ENCODE measurements at places on chromosomes 1 and 21.
A peak's percentile ranks its signal among the peaks of the same experiment; 100 is the strongest.

GRCh38 chr1:186792870-186793581 lies 35.7 kb upstream of the PLA2G4A start:
- H3K4me3 ChIP-seq = no peak overlapping the region
- no peaks in the 10 kb centered on the region for H3K27me3 ChIP-seq

- no peak for DNase-seq
- no peaks in the 10 kb centered on the region for H3K4me1 ChIP-seq
- no peak overlapping the region for H3K4me3 ChIP-seq
- H3K27me3 ChIP-seq = peaks cover 2% of the 10 kb centered on the region
- no peak overlapping the region for H3K27ac ChIP-seq
- H3K36me3 ChIP-seq = no peaks in the 10 kb centered on the region
Observed at GRCh38 chr1:213666113-213666512, 321.7 kb upstream of the PROX1 start.

- no peaks in the 10 kb centered on the region for H3K27me3 ChIP-seq
- peak overlapping the region; percentile 82 for H3K4me3 ChIP-seq
- peak; percentile 26 for DNase-seq
- H3K36me3 ChIP-seq = no peaks in the 10 kb centered on the region
- H3K27ac ChIP-seq = peak overlapping the region; percentile 84
- peaks cover 69% of the 10 kb centered on the region for H3K4me1 ChIP-seq
Observed at GRCh38 chr1:39269791-39270342, 65.4 kb downstream of the MACF1 start.

DNA sequence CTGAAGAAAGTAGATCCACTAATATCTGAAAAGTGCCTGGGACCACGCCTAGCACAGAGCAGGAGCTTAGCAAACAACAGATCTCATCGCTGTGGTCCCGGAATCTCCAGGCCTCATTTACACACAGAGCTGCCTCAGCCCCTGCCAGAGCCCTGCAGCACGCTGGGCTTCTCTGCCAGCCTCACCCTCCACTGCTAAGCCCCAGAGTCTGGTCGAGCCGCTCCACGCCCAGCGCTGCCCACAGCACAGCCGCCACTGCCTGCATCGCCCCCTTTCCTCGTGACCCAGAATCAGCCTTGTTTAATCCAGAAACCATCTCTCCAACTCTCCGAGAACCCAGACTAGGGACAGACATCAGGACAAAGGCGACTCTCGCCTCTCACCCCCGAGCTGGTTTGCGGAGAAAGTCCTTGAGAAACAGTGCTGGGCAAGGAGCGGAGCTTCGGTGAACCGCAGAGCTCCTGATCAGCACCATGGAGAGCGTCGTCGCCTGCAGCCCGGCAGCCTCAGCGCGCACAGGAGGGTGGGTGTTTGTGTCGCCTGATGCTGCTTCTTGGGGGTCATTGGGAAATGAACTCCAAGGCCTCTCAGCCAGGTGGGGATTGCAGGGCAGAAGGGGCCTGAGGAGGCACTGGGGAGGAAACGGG lies 145.1 kb downstream of the NPHP4 start:
- no peak overlapping the region for H3K4me3 ChIP-seq
- H3K4me1 ChIP-seq = no peaks in the 10 kb centered on the region
- peaks cover 3% of the 10 kb centered on the region for H3K27me3 ChIP-seq
- H3K27ac ChIP-seq = no peak overlapping the region
- H3K36me3 ChIP-seq = no peaks in the 10 kb centered on the region

DNA sequence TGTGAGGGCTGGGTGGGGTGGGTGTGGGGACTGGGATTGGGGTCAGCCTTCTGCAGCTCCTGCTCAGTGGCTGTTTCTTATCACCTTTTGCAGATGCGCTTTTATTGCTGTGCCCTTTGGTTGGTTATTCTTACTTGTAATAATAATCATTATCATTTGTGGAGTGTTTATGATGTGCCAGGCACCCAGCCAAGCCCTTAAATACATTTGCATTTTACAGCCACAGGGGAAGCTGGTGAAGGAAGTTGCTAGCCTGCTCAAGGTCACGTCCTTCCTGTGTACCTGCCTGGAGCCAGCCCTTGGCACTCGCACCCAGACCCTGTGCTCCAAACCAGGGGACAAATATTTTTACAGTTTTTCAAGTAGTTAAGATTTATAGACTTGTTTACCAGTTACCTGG lies 144.0 kb downstream of the PGBD5 start:
- no peak for DNase-seq
- peaks cover 58% of the 10 kb centered on the region for H3K36me3 ChIP-seq
- H3K27ac ChIP-seq = peak overlapping the region; percentile 66
- peak overlapping the region; percentile 61 for H3K4me3 ChIP-seq
- no peaks in the 10 kb centered on the region for H3K27me3 ChIP-seq

DNA sequence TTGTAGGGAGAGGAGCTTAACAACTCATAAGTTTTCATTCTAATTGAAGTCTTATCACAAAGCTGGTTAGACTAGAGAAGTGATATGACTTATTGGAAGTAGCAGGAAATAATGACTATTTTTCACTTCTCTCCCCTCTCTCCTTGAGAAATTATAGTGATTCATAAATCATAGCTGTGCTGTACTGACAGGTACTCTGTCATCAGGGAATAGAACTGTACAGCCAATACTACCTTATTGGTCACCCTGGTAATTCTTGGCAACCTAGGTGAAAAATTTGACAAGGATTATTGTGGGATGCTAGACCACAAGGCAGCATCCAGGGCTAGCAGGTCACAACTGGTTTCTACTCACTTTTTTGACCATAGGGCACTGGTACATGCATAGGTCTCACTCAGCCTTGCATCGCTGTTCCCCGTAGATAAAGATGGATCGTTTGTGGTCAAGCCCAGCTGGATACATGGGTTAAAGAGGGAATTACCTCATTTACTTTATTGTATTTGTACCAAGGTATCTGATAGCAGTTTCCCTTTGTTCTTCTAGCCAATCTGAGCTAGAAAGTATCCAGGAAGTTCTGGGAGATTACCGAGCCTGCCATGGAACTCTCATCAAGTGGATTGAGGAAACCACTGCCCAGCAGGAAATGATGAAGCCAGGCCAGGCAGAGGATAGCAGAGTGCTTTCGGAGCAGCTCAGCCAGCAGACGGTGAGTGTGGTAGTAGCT lies 113.6 kb downstream of the MACF1 start:
- H3K27me3 ChIP-seq = no peaks in the 10 kb centered on the region
- H3K4me3 ChIP-seq = no peak overlapping the region
- no peak for DNase-seq
- peaks cover 90% of the 10 kb centered on the region for H3K36me3 ChIP-seq
- no peak overlapping the region for H3K27ac ChIP-seq

- H3K27me3 ChIP-seq = no peaks in the 10 kb centered on the region
- no peak overlapping the region for H3K27ac ChIP-seq
- DNase-seq = no peak
- peaks cover 37% of the 10 kb centered on the region for H3K36me3 ChIP-seq
- H3K4me1 ChIP-seq = peaks cover 67% of the 10 kb centered on the region
Observed at GRCh38 chr1:2240270-2241156, 12.4 kb downstream of the SKI start.

- H3K36me3 ChIP-seq = no peaks in the 10 kb centered on the region
- H3K27me3 ChIP-seq = no peaks in the 10 kb centered on the region
- H3K4me3 ChIP-seq = no peak overlapping the region
Observed at GRCh38 chr1:84410328-84411095, 12.2 kb downstream of the DNASE2B start.

GRCh38 chr1:94535879-94536278 lies 5.7 kb downstream of the F3 start:
- H3K27ac ChIP-seq = no peak overlapping the region
- peaks cover 32% of the 10 kb centered on the region for H3K27me3 ChIP-seq
- H3K36me3 ChIP-seq = no peaks in the 10 kb centered on the region

- H3K27me3 ChIP-seq = no peaks in the 10 kb centered on the region
- H3K36me3 ChIP-seq = peaks cover 28% of the 10 kb centered on the region
- peak overlapping the region; percentile 61 for H3K27ac ChIP-seq
- DNase-seq = no peak
- H3K4me3 ChIP-seq = peak overlapping the region; percentile 82
Observed at GRCh38 chr1:3746389-3746829, 5.8 kb upstream of the CCDC27 start.

- no peaks in the 10 kb centered on the region for H3K27me3 ChIP-seq
- no peak for DNase-seq
- no peaks in the 10 kb centered on the region for H3K4me1 ChIP-seq
- H3K4me3 ChIP-seq = no peak overlapping the region
- no peaks in the 10 kb centered on the region for H3K36me3 ChIP-seq
Observed at GRCh38 chr1:74530892-74531291, 18.5 kb upstream of the LRRC53 start.

- H3K27me3 ChIP-seq = no peaks in the 10 kb centered on the region
- H3K36me3 ChIP-seq = peaks cover 3% of the 10 kb centered on the region
- H3K27ac ChIP-seq = no peak overlapping the region
- H3K4me1 ChIP-seq = peaks cover 22% of the 10 kb centered on the region
- DNase-seq = no peak
Observed at GRCh38 chr1:107976836-107977235, 11.9 kb upstream of the VAV3 start.

DNA sequence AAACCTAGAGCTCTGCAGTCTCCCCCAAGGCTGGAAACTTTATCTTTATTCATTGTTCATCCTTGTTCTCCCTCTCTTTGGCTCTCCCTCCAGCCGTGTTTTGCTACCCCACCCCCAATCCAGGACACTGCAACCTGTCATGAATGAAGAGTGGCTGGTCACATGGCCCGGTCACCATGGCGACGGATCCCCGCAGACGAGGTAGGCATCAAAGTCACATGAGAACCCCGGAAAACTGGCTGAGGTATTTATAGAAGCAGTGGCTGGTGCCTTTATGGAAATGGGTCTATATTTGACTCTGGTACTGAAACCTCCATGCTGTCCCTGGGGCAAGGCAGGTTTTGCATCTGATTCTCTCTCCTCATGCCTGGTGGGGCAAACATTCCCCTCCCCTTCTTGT lies 13.4 kb upstream of the SLC6A17 start:
- peaks cover 45% of the 10 kb centered on the region for H3K27me3 ChIP-seq
- H3K4me3 ChIP-seq = no peak overlapping the region
- no peaks in the 10 kb centered on the region for H3K36me3 ChIP-seq
- DNase-seq = no peak
- H3K4me1 ChIP-seq = peaks cover 6% of the 10 kb centered on the region

GRCh38 chr1:246569248-246570238 lies 3.3 kb downstream of the CNST start:
- DNase-seq = no peak
- H3K27me3 ChIP-seq = no peaks in the 10 kb centered on the region
- peaks cover 27% of the 10 kb centered on the region for H3K36me3 ChIP-seq
- peaks cover 79% of the 10 kb centered on the region for H3K4me1 ChIP-seq
- peak overlapping the region; percentile 63 for H3K4me3 ChIP-seq

DNA sequence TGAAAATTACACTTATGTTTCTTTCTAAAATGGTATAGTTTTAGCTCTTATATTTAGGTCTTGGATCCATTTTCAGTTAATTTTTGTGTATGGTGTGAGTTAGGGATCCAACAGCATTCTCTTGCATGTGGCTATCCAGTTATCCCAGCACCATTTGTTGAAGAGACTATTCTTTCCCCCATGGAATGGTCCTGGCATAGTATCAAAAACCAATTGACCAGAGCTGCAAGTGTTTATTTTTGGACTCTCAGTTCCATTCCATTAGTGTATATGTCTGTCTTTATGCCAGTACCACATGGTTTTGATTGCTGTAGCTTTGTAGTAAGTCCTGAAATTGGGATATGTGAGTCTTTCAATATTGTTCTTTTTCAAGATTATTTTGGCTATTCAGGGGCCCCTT lies 14.3 kb downstream of the TTLL10 start:
- peaks cover 4% of the 10 kb centered on the region for H3K27me3 ChIP-seq
- no peak overlapping the region for H3K27ac ChIP-seq
- H3K4me3 ChIP-seq = no peak overlapping the region

GRCh38 chr1:117174851-117175250 lies 35.9 kb downstream of the VTCN1 start:
- DNase-seq = no peak
- no peaks in the 10 kb centered on the region for H3K27me3 ChIP-seq
- no peaks in the 10 kb centered on the region for H3K4me1 ChIP-seq
- H3K4me3 ChIP-seq = no peak overlapping the region

GRCh38 chr1:200035956-200036618 lies 8.6 kb downstream of the NR5A2 start:
- peak; percentile 22 for DNase-seq
- peak overlapping the region; percentile 11 for H3K4me3 ChIP-seq
- H3K4me1 ChIP-seq = peaks cover 24% of the 10 kb centered on the region
- H3K36me3 ChIP-seq = no peaks in the 10 kb centered on the region

DNA sequence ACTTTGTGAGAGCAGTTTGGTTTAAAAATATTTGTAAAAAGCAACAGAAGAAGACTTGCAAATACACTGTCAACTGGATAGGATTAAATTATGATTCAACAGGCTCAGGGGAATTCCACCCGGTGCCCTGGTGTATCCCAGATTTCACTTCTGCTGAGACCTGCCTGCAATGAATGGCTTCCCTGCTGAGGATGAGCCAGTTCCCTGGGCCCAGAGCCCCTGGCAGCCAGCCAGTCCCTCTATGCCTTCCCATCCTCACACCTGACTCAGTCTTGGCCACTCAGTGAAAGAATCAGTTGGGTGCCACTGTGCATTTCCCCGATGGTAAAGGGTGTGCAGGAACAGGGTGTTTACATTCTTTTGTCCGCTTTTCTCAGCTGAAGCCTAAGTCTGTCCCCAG lies 64.4 kb downstream of the KCTD3 start:
- H3K4me1 ChIP-seq = no peaks in the 10 kb centered on the region
- no peak for DNase-seq
- no peaks in the 10 kb centered on the region for H3K36me3 ChIP-seq
- H3K27me3 ChIP-seq = no peaks in the 10 kb centered on the region
- H3K4me3 ChIP-seq = no peak overlapping the region

DNA sequence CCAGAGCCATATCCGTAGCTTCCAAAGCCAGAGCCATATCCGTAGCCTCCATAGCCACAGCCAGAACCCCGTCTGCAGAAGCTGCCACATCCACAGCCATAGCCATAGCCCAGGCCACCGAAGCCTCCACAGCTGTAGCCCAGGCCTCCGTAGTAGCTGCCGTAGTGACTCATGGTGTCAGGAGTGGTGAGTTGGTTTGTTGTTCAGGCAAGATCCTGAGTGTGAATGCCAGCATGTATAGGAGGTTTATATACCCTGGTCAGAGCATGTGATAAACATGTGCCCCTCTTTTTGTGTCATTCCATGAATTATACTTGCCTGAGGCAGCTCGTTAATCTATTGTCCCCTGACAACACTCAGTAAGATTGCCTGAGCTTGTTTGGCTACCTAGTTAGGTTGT lies at the start of gene KRTAP19-1:
Gene KRTAP19-1 (minus strand): TSS at position 223 of the 400 bp plus-strand sequence. CDS start 50 bp downstream, at position 173.
- no peaks in the 10 kb centered on the region for H3K36me3 ChIP-seq
- H3K4me3 ChIP-seq = no peak within 1 kb of the TSS
- no peaks in the 10 kb centered on the region for H3K27me3 ChIP-seq

GRCh38 chr1:48523558-48523957 lies 51.6 kb upstream of the SPATA6 start:
- no peak overlapping the region for H3K4me3 ChIP-seq
- H3K27me3 ChIP-seq = peaks cover 12% of the 10 kb centered on the region
- no peak overlapping the region for H3K27ac ChIP-seq
- no peaks in the 10 kb centered on the region for H3K4me1 ChIP-seq

DNA sequence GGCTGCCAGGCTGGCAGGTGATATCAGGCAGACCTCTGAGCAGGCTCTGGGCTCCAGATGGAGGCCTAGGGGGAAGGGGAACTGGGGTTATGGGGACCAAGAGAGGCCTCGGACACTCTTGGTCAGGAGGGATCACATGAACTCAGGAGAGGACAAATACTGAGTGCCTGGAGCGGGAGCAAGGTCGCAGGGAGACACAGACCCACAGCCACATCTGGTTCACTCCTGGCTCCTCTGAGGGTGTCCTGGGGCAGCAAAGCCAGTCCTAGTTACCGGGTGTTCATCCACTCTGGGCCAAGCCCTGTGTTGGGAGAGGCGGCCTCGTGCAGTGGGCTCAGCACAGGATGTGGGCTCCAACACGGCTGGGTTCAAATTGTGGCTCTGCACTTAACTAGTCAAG lies 239.0 kb downstream of the PTPRU start:
- H3K4me1 ChIP-seq = no peaks in the 10 kb centered on the region
- no peaks in the 10 kb centered on the region for H3K36me3 ChIP-seq
- no peak for DNase-seq
- peaks cover 37% of the 10 kb centered on the region for H3K27me3 ChIP-seq
